ENCODE measurements at places on chromosomes 3 and 15.
A peak's percentile ranks its signal among the peaks of the same experiment; 100 is the strongest.

DNA sequence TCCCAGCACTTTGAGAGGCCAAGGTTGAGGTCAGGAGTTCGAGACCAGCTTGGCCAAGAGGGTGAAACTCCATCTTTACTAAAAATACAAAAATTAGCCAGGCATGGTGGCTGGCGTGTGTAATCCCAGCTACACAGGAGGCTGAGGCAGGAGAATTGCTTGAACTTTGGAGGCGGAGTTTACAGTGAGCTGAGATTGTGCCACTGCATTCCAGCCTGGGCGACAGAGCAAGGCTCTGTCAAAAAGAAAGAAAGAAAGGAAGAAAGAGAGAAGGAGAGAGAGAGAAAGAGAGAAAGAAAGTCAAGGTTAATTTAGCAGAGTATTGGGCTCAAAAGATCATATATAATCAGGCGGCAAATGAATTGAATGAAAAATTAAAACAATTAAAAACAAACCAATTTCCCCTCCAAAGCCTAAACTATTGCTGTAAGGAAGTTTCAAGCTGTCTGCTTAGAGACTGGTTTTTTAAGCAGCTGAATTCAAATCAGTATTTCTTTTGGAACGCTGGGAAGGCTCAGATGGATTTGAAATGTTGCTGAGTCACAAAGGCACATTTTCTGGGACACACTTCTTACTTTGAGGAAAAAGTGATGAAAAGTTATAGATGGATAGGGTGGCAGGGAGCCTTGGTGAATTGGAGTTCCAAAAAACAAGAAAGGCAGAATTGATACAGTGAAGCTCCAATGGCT, 81.3 kb upstream of the BHLHE40 start:
- no peak for DNase-seq

DNA sequence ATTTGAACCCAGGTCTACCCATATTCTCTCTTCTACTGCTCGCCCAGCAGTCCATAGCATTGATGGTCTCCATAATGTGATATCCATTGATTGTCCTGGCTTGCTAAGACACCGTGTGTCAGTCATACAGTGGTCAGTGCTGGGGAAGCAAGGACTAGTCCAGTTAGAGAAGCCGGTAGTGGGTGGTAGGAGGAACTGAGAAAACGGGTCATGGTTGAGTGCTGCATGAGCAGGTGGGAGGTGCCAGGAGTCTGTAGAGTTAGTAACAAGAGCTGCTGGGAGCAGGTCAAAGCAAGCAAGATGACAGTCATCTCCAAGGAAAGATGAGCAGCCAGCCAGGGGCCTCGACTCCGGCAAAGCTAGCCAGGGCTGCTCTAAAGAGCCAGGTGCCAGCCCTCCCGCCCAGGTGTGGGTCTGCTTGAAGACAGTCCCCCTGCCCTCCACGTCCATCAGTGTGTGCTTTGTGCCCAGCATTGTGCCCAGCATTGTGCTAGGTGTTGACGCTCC, 29.5 kb upstream of the USP3 start:
- DNase-seq = no peak

GRCh38 chr15:29130951-29131839, 138.4 kb downstream of the NSMCE3 start:
- no peak for DNase-seq

GRCh38 chr3:50260027-50260941, 8.7 kb upstream of the SEMA3B start:
- peak; percentile 85 for DNase-seq
